ENCODE measurements at places on chromosomes 5 and 9. TPM values are rescaled to one million over a fixed set of nuclear protein-coding genes. Genes with fewer than 3 reads are reported as not detected.

- no peak for DNase-seq
Observed at GRCh38 chr5:77995793-77996409, 219.8 kb upstream of the TBCA start.

- DNase-seq, result no peak
Observed at GRCh38 chr9:135819905-135820304, 87.4 kb downstream of the CAMSAP1 start.

GRCh38 chr5:129672006-129672405 is 75.9 kb upstream of the MINAR2 start:
- no peak for DNase-seq

DNA sequence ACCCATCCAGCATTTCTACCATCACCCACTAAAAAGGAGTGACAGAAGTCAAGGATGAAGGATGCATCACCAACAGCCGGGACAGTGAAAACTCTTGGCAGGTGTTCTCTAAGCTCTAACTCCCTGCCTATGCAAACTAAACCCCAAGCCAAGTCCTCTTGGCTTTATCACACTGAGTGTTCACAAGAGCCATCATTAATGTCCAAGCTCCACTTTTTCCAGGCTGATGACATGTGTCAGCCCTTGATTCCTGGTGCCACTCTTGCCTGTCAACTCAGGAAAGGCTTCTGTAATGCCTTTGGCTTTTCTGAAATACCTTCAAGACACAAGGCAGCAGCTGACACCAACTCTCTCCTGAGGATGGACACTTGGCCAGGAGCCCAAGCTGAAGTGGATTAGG is 86.9 kb downstream of the NR6A1 start:
- DNase-seq, result no peak

The SLCO4C1 gene
- 24.2 TPM for polyA plus RNA-seq

The DDX4 gene
- not detected for polyA plus RNA-seq

Measured in left renal pelvis (tissue), 4 donors.